ENCODE measurements at places on chromosomes 5 and 9.

DNA sequence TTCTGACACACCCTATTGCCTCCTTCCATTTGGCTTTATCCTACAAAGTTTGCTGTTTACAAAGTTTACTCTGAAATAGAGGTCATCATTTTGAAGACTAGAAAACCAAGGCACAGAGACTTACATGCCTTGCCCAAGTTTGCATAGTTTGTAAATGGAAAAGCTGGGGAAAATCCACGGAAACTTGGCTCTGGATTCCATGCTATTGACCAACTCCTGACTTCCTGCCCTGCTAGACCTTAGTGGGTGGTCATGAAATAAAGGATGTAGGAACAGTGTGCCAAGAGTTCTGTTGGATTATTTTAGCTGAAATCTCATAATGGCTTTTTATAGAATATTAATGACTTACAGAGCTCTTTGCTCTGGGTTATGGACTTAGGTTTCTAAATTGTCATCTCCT is 69.5 kb downstream of the GRIA1 start:
- no peak for DNase-seq

GRCh38 chr9:123402981-123403509 is 47.0 kb downstream of the CRB2 start:
- DNase-seq = no peak

GRCh38 chr5:165134155-165134554 is 1628.7 kb downstream of the MAT2B start:
- DNase-seq = no peak

DNA sequence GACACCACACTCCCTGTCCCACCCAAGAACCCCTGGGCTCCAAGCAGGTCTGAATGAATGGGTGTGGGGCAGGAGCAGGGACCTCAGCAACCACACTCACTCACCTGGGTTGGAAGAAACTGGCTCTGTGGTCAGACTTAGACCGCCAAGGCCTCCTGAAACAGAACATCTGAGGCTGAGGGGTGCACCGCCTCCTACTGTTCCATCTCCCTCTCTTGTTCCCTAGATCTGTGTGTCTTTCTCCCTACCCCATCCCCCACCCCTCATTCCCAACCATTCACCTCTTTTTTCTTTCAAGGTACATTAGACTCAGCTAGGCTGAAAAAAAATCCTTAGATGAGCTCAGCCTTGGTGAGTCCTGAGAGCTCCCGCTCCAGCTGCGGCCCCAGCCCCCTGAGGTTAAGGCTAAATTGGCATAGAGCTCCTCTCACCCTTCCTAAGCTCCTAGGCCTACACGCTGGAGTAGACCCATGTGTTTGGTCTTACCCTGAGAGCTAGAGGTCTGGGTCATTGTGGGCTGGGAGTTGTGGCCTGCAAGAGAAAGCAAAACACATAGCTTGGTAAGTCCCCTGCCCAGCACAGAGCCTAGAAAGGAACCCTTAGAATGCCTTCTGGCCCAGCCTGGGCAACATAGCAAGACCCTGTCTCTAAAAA is 4.8 kb downstream of the ECSCR start:
- DNase-seq = no peak

- peak; percentile 48 for DNase-seq
Observed at GRCh38 chr9:83620841-83621636, 1.9 kb upstream of the IDNK start.

DNA sequence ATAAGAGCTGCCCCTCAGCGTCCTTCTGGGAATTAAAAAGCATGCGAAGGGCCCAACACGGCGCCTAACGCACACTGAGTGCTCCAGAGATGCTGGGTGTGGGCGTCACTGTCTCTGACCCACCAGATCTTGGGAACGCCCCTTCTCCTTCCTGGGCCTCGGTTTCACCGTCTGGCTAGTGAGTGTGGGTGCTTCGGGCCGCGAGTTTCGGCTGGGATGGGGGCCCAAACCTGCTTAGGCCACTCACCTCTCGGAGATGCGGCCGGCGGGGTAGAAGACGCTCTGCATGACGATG is 3.7 kb downstream of the PIP5KL1 start:
- DNase-seq = no peak

- DNase-seq = no peak
Observed at GRCh38 chr5:128397876-128398275, 140.2 kb downstream of the FBN2 start.

- DNase-seq = no peak
Observed at GRCh38 chr9:87793292-87793691, 67.4 kb downstream of the CTSL start.

DNA sequence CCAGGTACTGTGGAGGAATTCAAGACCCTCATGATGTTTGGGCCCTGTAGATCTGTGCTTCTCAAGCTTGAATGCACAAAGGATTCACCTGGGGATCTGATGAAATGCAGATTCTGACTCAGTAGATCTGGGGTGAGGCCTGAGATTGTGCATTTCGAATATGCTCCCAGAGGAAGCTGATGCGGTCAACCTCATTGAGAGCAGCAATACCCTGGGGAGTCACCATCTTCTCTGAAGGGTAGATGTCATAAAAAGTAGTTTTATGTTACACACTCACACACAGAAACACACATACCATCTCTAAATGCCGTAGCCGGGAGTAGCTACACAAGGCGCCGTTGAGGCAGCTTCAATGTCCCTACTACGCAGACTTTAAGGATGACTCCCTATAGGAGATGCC is 55.8 kb upstream of the CPEB4 start:
- DNase-seq = no peak

DNA sequence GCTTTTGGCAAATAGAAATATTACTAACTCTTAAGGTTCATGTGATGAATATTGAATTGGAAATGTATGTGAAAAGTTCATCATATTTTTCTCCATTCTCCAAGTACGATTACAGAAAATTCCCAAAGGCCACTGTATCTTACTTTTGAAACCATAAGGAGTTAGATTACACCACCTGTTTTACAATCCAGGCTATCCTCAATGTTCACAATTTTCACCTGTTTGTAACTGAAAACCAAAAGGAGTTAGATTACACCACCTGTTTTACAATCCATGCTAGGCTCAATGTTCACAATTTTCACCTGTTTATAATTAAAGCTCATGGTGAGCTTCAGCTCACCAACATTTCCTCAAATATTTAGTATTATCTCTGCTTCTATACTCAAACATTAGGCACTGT is 188.0 kb downstream of the HCN1 start:
- DNase-seq = no peak

GRCh38 chr5:129122560-129122959 is 28.0 kb downstream of the ISOC1 start:
- no peak for DNase-seq

DNA sequence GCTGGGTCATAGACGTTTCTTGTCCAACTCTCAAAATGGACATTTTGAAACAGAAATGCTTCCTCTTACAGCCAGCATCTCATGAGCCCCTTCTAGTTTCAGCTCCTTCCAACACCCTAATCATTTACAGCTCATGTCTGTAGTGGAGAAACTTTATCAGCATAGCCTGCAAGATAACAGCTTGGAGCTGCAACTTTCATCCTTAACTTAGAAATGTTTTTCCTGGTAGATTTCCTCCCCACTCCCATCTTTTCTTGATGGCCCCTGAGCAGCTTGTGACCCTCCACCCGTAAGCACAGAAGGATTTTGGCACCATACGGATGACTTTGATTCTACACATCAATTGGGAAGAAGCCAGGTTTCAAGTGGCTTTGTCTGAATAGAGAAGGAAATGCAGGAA is 53.5 kb upstream of the TGFBR1 start:
- DNase-seq = no peak

- DNase-seq = no peak
Observed at GRCh38 chr9:98882569-98882923, 61.2 kb upstream of the COL15A1 start.

- DNase-seq = no peak
Observed at GRCh38 chr5:38847559-38848347, 1.9 kb downstream of the OSMR start.

- no peak for DNase-seq
Observed at GRCh38 chr5:17004441-17005106, 68.5 kb upstream of the MYO10 start.

GRCh38 chr9:115305543-115305942 is 187.6 kb upstream of the TNC start:
- DNase-seq = no peak

- no peak for DNase-seq
Observed at GRCh38 chr9:37639109-37639762, 11.5 kb upstream of the FRMPD1 start.

DNA sequence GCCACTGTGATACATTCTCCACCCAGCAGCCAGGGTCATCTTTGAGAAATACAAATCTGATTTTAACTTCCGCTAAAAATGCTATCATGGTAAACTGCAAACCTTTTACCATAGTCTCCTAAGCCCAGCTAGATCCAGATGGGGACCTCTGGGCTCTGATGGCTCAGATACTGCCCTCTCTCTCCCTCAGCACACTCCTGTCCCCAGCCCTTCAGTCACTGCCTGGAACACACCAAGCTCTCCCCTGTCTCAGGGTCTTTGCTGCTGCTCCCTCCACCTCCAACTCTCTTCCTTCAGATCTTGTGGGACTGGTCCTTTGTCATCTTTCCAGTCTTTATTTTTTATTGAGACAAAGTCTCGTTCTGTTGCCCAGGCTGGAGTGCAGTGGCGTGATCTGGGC is 65.1 kb downstream of the SPRY4 start:
- no peak for DNase-seq

DNA sequence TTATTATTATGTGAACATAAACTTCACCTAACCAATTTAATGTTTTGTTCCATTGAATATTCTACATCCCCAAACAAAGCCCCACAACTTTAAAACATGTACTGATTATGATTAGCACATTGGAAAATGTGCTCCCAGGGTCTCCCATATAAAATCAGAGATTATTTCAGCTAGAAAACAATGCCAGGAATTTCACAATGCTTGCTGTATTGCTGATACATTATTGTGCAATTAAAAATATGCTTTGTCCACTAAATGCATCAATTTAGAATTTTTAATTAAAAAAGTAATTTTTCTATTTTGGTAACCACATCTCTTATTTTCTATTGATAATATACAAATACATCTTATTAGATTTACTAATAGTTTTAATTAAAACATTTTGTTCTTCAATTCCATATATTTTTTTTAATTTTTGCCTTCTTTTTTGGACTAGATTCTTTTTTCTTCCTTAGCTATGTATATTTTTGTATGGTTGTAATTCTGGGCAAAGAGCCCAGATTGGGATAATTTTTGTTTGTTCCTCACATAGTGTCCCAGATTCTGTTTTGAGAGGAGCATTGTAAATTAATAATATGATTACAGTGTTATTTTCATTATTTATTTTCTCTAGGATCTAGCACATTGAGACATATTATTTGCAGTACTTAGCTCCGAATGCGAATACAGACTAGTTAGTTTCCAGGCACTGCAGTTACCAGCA is 241.5 kb upstream of the CDH18 start:
- DNase-seq = no peak

DNA sequence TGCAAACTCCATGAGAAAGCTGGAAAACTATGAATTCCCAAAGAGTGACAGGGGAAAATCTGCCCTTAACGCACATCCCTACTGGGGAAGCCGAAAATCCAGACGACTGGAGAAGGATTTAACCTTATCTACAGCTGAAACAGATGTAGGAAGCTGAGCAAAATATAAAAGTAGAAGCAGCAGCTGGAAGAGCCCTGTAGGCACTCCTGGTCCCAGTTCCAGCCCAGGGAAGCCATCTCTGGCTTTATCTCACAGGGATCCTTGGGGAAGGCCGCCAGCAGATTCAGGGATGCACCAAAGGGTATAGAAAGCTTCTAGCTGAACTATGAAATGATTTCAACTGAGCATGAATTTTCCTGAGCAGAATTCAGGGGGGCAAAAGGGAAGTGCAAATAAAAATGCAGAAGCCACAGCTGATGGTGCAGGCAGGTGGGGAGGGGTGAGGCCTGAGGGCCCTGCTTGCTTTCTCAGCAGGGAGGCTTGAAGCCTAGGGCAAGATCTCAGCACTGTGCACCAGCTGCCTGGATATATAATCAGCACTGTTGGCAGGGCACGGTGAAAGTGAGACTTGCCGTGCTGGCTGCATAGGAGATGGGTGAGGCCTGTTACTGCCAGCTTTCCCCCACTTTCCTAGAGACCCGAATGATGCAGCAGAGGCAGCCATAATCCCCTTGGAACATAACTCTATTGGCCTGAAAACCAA is 2019.5 kb upstream of the NUDT12 start:
- DNase-seq = no peak

DNA sequence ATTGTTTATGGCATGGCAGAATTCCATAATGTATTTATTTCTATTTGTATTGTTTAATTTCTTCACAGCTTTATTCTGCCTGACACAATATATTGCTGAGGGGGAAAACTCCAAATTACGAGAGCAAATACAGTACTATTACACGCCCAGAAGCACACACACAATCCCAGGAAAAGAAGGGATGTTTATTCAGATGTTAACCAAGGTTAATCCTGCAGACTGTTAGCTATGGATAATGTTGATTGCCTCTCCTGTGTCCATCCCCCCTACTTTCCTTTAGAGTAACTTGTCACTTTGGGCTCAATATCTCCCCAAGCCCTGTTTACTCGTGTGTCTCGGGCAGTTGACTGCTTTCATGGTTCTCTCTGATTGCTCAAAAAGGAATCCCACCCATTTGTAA is 84.2 kb upstream of the ERCC6L2 start:
- no peak for DNase-seq

DNA sequence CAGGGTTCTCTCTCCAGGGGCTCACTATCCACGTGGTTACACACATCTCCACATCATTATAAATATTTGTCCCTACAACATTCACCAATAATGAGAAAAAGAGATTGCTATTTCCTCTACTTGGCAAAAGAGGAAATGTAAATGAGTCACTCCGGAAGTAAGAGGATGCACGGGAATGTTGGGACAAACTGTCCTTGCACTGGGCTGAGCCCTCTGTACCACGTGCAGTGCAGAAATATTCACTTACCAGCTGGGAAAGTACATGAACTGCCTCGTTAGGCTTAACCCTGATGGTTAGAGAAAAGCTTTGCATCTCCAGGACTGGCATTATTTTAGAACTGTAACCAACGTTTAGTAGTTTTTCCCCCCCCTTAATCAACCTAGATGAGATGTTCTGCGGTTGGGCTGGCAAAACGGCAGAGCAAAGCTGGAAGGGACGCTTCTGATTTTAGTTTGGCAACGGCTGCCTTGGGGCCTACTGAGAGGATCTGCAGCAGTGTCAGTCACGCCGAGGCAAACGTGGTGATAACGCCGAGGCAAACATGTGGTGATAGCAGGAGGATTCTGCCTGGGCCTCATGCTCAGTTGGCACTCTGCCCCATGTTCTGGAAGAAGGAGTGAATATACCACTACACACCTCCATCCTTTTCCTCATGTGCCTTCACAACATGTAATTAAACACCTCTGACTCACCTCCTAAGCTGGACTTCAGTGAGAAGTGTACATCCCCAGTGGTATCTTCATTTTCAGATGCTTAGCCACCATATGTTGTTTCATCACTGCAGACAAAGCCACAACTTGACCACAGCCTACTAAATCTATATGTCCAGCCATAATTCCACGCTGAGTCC is 661.4 kb upstream of the KLF4 start:
- no peak for DNase-seq

DNA sequence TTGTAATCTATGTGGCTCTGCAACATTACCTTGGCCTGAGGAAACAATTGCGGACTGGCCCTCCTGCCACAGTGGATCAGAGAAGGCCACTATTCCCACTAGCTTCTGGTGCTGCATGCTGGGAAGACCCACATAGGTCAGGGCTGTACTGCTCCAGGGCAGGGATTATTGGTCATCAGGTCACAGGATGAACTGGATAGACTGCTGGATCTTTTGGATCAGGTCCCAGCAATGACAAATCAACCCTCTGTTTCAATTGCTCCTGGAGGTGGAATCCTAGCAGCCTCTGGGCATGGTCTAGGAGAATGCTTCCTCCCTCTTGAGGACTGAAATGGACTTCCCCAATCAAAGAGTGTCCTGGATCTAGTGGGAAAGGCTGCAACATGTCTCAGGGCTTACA is 66.7 kb upstream of the PHF24 start:
- DNase-seq = no peak

GRCh38 chr9:108434502-108434901 is 421.3 kb downstream of the ACTL7B start:
- no peak for DNase-seq
